ENCODE measurements at places on chromosomes 4 and X. TPM values are rescaled to one million over a fixed set of nuclear protein-coding genes. Genes with fewer than 3 reads are reported as not detected.

DNA sequence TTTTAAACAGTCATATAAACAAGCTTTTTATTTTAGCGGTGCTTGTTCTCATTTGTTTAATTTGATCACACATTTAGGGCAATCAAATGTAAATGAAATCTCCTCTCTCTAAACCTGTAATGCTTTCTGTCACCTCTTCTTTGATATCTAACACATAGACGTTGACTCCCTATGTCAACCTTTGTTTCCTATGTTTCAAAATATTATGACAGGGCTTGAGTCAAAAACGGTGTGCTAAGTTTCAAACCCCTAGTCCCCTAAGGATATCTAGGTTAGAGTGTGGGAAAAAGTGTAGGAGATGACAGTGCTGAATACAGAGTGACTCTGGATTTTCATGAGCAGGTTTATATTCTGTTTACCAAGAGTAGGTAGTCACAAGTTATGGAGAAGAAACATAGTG lies 224.0 kb upstream of the CNKSR2 start:
- DNase-seq: no peak

GRCh38 chr4:125389713-125390112 lies 75.0 kb downstream of the FAT4 start:
- DNase-seq: no peak

DNA sequence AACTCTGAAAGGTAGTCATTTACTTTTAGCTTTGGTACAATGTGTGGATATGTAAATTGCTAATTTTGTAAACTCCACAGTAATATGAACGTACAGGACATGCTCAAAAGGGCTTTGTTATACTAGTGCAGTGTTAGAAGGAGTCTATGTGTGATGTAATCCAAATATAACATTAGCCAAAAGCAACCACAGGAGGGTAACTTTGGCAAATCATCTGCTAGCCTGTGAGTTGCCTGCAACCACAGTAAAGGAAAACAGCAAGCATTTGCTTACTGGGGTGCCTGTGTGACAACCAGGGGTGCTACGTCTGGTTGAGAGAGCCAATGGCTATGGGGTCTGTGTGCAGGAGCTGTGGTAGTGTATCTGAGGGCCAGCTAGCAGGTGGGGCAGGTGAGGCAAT lies 245.8 kb downstream of the ADAMTS3 start:
- no peak for DNase-seq

GRCh38 chr4:102815981-102816380 lies 11.4 kb downstream of the UBE2D3 start:
- DNase-seq: no peak

The SUPT20HL2 gene
- total RNA-seq: not detected
